ENCODE measurements at places on chromosomes 6 and 20.

GRCh38 chr20:57392512-57393271 is 1.5 kb downstream of the RBM38 start:
- DNase-seq = no peak

DNA sequence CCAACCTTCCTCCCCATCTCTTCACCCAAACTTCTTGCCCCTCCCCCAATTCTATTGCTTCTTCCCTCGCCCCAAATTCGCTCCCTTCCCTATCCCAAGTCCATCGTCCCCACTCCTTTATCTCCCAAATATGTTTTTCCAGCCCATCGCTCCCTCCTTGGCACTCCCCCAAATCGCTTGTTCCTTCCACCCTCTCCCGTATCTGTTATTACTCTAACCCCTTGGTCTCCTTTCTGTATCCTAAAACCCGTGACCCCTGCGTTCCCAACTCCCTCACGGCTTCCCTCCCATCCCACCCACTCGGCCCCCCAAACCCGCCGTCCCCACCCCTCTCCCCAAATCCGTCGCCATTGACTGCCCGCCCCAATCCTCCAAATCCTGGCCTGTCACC is 584 bp downstream of the MTCH1 start:
- peak; percentile 57 for DNase-seq

DNA sequence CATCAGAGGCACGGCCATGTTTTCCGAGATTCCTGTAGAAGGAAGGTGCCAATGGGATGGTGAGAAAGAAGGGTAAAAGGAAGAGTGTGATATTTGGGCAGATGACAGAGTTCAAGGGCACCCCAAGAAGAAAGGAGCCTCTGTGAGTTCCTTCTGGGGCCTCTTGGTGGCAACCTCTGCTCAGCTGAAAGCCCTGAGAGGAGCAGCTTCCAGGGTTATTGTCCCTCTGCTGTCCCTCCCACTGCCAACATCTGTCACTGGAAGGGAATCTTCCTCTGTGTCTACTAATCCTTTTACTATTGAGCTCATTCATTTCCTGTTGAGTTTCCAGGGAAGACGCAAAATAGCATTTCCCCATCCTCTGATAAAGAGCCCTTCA is 40.0 kb upstream of the KCNK16 start:
- peak; percentile 57 for DNase-seq

- DNase-seq = no peak
These were observed 90.6 kb upstream of the ADGRF1 start for GRCh38 chr6:47132724-47133123.

- DNase-seq = no peak
These were observed 30.2 kb downstream of the ZNF322 start for GRCh38 chr6:26629359-26629758.
